ENCODE measurements at places on chromosomes 13 and 19.

- H3K27me3 ChIP-seq, result peaks cover 54% of the 10 kb centered on the region
- H3K36me3 ChIP-seq, result peaks cover 15% of the 10 kb centered on the region
- peaks cover 60% of the 10 kb centered on the region for H3K4me1 ChIP-seq
- H3K4me3 ChIP-seq, result peak overlapping the region; percentile 70
Observed at GRCh38 chr19:18416778-18417249, 2.4 kb upstream of the SSBP4 start.

DNA sequence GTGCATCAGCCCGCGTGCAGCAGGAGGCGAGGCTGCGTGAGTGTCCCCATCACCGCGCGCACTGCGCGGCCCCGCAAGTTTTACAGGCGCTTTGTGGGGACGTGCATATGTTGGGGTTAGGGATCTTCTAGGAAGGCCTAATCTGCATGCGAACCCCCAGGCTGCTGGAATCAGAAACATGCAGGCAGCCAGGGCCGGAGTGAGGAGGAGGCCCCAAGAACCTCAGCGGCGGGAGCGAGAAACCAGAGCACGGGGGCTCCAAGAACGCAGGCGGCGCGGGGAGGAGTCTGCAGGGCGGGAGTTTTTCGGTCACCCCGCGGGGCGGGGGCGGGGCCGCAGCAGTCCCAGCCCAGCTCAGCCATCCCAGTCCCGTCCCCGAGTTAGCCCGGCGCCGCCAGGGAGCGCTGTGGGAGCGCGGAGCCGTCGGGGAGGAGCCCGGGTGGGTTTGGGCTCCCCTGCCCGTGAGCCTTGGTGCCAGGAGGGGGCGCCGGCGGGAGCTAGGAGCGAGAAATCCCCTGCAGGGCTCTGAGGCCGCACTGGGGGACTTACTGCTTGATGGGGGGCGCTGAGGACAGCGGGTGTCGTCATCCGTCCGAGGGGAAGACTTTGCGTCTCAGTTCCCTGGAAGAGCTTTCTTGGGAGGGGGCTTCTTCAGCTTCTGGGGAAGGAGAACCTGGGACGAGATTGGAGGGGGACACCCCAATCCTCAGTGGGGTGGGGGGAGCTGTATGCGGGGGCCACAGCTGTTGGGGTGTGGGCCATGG, 933 bp upstream of the NRTN start:
- H3K36me3 ChIP-seq, result no peaks in the 10 kb centered on the region
- peaks cover 26% of the 10 kb centered on the region for H3K4me1 ChIP-seq
- peaks cover 34% of the 10 kb centered on the region for H3K27me3 ChIP-seq
- peak overlapping the region; percentile 70 for H3K4me3 ChIP-seq
- peak; percentile 98 for DNase-seq
- peak overlapping the region; percentile 71 for H3K27ac ChIP-seq

- DNase-seq, result no peak
- no peaks in the 10 kb centered on the region for H3K36me3 ChIP-seq
- no peaks in the 10 kb centered on the region for H3K4me1 ChIP-seq
- no peak overlapping the region for H3K4me3 ChIP-seq
Observed at GRCh38 chr13:37621811-37622361, 23.3 kb upstream of the POSTN start.

GRCh38 chr19:29320086-29320485, 107.1 kb upstream of the UQCRFS1 start:
- peaks cover 6% of the 10 kb centered on the region for H3K27me3 ChIP-seq
- no peaks in the 10 kb centered on the region for H3K36me3 ChIP-seq
- H3K27ac ChIP-seq, result no peak overlapping the region
- DNase-seq, result no peak

DNA sequence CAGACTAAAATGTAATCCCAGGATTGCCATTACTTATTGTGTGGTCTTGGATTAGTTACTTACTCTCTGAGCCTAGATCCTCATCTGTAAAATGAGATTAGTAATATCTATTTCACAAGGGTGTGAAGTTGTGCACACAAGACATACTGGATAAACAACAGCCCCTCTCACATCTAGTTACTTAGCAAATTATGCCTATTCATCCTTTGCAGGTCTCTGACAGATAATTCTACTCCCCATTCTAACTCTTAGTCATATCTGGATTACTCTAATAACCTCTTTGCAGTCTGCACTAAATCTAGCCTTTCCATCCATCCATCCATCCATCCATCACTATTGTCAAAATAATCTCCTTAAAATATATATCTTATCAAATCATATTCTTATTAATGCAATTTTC, 12.4 kb downstream of the MTRF1 start:
- H3K36me3 ChIP-seq, result peaks cover 87% of the 10 kb centered on the region
- DNase-seq, result no peak
- H3K4me1 ChIP-seq, result peaks cover 5% of the 10 kb centered on the region
- H3K27ac ChIP-seq, result no peak overlapping the region
- H3K4me3 ChIP-seq, result no peak overlapping the region

- DNase-seq, result no peak
- no peak overlapping the region for H3K4me3 ChIP-seq
- H3K36me3 ChIP-seq, result no peaks in the 10 kb centered on the region
- H3K27ac ChIP-seq, result no peak overlapping the region
- no peaks in the 10 kb centered on the region for H3K4me1 ChIP-seq
Observed at GRCh38 chr13:109253316-109253715, 533.1 kb downstream of the IRS2 start.

DNA sequence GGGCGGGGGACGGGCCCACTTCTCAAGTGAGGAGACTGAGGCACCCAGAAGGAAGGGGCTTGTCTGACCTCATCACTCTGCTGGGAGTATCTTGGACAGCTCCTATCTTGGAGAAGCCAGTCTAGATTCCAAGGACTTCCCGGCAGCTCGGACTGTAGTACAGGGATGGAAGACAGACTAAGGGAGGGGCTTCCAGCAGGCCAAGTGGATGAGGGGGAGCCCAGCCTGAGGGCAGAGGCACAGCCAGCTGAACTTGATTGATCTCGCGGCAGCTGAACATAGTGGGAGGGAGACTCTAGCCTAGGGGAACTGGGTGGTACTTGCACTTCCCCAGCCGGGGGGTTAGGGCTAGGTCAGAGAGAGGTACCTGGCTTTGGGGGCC, 711 bp downstream of the CILP2 start:
- H3K27ac ChIP-seq, result peak overlapping the region; percentile 71
- peaks cover 7% of the 10 kb centered on the region for H3K27me3 ChIP-seq
- no peaks in the 10 kb centered on the region for H3K36me3 ChIP-seq
- H3K4me1 ChIP-seq, result peaks cover 24% of the 10 kb centered on the region
- DNase-seq, result no peak

DNA sequence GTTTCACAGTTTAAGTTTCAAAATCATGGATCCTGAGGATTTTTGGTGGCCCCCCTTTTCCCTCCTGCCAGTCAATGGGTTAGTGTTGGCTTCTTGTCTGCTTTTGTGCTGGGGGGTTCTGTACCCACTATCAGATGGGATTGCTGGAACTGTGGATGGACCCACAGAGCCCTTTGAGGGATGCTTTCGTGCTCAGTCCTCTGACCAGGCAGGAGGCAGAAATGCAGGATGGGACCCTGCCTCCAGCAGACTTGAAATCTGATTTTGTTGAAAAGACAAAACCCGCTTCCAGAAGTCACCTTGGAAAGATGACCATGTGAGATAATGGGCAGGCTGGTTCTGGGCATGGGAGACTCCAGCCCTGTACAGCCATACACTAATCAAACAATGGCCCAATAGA, 408.9 kb downstream of the ZNF536 start:
- no peaks in the 10 kb centered on the region for H3K36me3 ChIP-seq
